ENCODE measurements at places on chromosomes 11 and 22. TPM values are rescaled to one million over a fixed set of nuclear protein-coding genes. Genes with fewer than 3 reads are reported as not detected.

TRIM6 gene
- 2.6 TPM for total RNA-seq

PGA3 gene
- not detected for total RNA-seq

TPH1 gene
- not detected for total RNA-seq

EMID1 gene
- total RNA-seq = not detected

DNA sequence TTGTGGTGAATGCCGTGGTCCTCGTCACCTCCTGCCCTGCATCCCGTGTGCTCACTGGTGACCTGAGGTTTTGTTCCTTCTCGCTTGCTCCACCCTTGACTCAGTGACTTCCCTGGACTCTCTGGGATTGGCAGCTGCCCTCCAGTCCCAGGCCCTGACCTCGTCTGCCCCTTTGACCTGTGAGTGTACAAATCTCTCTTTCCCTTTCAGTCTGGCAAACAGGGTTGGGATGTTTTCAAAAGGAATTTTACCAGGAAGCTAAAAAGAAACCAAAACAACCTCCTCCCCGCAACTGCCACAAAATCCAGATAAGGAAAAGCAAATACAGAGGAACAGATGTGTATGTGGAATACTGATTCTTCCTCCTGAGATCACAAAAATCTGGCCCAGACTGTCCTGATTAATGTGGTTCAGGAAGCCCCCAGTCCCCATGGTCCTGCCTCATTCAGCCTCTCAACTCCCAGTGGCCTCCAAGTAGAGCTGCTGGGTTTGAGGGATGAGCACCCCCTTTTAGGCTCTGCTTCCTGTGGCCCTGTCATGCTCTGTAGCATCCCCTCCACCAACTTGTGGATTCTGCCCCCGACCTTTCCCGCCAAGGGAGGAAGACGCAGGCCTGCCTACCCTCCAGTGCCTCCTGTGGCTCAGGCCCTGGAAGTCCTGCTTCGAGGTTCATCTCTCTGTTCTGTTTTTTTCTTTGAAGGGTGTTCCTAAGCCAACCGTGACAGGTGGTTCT lies 15.2 kb downstream of the ROBO4 start:
- H3K27ac ChIP-seq = no peak overlapping the region
- H3K4me3 ChIP-seq = no peak overlapping the region
- peaks cover 10% of the 10 kb centered on the region for H3K4me1 ChIP-seq
- peaks cover 2% of the 10 kb centered on the region for H3K36me3 ChIP-seq

- no peaks in the 10 kb centered on the region for H3K4me1 ChIP-seq
- H3K27ac ChIP-seq = no peak overlapping the region
- no peak for DNase-seq
These were observed 19.4 kb upstream of the CCDC179 start for GRCh38 chr11:22879630-22880029.

- no peak overlapping the region for H3K27ac ChIP-seq
- H3K27me3 ChIP-seq = no peaks in the 10 kb centered on the region
- no peak overlapping the region for H3K4me3 ChIP-seq
- H3K4me1 ChIP-seq = peaks cover 3% of the 10 kb centered on the region
- peaks cover 3% of the 10 kb centered on the region for H3K36me3 ChIP-seq
- DNase-seq = no peak
These were observed 30.1 kb upstream of the ZBTB44 start for GRCh38 chr11:130344841-130345240.

DNA sequence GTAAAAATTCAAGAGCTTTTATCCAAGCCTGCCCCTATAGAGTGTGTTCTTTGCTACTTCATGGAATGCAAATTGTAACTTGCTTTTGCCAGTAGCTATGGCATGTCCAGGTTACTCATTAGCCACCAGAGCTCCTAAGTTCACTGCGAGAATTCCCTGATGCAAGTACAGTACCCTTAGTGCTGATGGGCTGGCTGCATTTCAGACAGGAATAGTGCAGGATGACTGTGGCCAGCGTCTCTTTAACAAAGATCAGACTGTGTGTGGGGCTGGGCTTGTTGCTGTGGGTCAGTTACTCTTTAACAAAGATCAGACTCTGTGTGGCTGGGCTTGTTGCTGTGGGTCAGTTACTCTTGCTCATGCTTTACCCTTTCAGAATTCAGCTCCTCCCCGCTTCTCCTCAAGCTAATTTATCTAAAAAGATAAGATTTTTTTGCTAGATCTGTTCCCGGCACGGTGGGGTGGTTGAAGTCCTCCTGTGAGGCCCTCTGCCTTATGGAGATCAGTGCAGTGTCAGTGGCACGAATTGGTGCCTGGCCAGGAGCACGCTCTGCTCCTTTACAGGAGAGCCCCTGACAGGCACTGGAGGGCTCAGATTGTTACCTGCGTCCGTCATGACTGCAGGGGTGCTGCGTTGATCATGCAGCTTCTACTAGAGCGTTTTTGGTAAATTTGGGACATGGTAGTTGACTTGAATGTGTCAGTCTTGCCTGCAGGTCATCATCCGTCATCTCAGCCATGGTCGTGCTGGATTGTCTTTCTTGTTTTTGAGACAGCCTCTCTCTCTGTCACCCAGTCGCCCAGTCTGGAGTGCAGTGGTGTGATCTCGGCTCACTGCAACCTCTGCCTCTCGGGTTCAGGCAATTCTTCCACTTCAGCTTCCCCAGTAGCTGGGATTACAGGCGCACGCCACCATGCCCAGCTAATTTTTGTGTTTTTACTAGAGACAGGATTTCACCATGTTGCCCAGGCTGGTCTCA lies 27.0 kb downstream of the AP2A2 start:
- no peaks in the 10 kb centered on the region for H3K27me3 ChIP-seq
- peaks cover 21% of the 10 kb centered on the region for H3K4me1 ChIP-seq
- DNase-seq = no peak
- H3K36me3 ChIP-seq = peaks cover 20% of the 10 kb centered on the region
- no peak overlapping the region for H3K27ac ChIP-seq

- no peaks in the 10 kb centered on the region for H3K27me3 ChIP-seq
- H3K36me3 ChIP-seq = peaks cover 74% of the 10 kb centered on the region
- H3K4me3 ChIP-seq = no peak overlapping the region
These were observed 14.4 kb upstream of the TBC1D10A start for GRCh38 chr22:30340911-30341685.

DNA sequence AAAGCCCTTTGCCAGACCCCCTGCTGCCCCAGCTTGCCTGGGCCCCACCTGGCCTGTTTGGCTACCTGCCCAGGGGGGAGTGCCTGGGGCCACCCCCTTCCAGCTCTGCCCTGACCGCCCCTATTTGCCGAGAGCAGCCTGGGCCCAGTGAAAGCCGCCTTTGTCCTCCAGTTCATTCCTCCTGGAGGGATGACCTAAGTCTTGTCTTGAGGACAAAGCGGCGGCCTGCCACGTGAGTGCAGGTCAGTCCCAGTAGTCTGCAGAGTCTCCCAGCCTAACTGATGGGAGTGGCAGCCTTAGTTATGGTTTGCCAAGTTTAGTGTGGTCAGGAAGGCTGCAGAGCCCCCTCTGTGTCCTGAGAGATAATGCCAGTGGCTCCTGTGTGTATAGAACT lies 115.9 kb upstream of the CRYBB3 start:
- H3K36me3 ChIP-seq = no peaks in the 10 kb centered on the region
- H3K27ac ChIP-seq = no peak overlapping the region
- no peaks in the 10 kb centered on the region for H3K27me3 ChIP-seq
- peaks cover 36% of the 10 kb centered on the region for H3K4me1 ChIP-seq
- DNase-seq = no peak

GRCh38 chr11:68370211-68371111 lies 58.1 kb downstream of the LRP5 start:
- H3K4me1 ChIP-seq = no peaks in the 10 kb centered on the region
- no peaks in the 10 kb centered on the region for H3K36me3 ChIP-seq
- no peak overlapping the region for H3K27ac ChIP-seq
- no peak overlapping the region for H3K4me3 ChIP-seq

- peaks cover 5% of the 10 kb centered on the region for H3K4me1 ChIP-seq
- H3K36me3 ChIP-seq = no peaks in the 10 kb centered on the region
- no peak for DNase-seq
These were observed 83.2 kb upstream of the SYT13 start for GRCh38 chr11:45369313-45369712.

DNA sequence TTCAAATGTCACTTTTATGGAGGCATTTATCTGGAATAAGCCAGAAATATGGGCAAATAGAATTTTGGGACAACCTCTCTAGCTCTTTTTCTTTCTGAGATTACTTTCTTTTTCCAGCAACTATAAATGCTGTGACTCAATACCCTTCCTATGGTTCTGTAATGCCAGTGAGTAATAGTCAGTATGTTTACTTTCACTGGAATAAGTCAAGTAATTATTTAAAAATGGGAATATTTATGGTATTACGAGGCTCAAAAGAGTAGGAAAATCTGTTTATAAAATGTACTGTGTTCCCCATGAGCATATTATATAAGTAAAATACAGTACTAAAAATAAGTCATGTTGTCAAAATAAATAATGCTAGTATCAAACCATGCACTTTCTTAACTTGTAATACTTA lies 750.5 kb downstream of the LUZP2 start:
- H3K36me3 ChIP-seq = no peaks in the 10 kb centered on the region
- H3K4me3 ChIP-seq = no peak overlapping the region
- no peaks in the 10 kb centered on the region for H3K4me1 ChIP-seq

DNA sequence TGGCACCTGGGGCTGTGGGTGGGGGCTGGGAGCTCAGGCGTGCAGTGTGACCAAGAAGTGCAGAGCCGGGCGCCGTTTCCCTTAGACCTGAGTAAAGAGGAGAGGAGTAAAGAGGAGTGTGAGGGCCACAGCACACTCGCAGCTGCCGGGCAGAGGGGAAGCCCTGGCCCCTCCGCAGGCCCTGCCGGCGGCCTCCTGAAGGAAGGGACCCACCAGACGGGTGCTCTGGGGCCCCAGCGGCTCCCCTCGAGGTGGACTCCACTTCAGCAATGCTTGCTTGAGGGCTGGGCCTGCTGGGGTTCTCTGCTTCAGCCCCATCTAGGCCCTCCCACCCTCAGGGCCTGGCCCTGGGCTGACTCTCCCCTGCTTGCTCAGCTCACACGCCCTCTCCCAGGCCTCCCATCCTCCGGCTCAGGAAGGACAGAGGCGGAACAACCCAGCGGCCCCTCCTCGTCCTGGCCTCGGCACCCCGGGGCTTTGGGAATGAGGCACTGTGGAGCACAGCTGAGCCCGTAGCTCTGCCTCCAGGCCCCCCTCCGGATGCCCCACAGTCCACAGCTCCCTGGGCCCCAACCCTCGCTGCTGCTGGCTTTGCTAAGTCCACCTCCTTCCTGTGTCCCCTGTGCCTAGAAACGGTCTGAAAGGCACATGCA lies 1198.7 kb downstream of the BRD1 start:
- no peaks in the 10 kb centered on the region for H3K36me3 ChIP-seq
- H3K27me3 ChIP-seq = peaks cover 7% of the 10 kb centered on the region
- no peak overlapping the region for H3K4me3 ChIP-seq

DNA sequence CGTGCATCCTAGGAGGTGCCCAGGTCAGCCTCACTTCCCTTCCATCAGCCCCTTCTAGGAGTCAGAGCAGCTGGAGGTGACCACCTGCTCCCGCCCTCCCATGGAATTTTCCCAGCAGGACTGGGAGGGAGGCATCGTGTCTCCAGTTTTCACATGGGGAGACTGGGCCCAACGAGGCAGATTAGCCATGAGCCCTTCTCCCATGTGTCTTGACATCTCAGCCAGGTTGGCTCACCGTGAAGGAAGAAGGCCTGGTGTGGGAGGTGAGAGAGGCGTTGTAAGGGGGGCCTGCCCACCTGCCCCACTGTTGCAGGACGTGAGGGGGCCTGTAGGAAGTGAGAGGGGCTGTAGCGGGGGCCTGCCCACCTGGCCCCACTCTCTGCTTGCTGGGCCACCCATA lies 1521.4 kb downstream of the BRD1 start:
- H3K36me3 ChIP-seq = no peaks in the 10 kb centered on the region
- H3K4me1 ChIP-seq = no peaks in the 10 kb centered on the region
- no peak overlapping the region for H3K27ac ChIP-seq
- no peak overlapping the region for H3K4me3 ChIP-seq
- H3K27me3 ChIP-seq = no peaks in the 10 kb centered on the region

Measured in activated naive CD4-positive, alpha-beta T cell treated with anti-CD3 and anti-CD28 coated beads for 36 hours (primary cell).